ENCODE measurements at places on chromosomes 1 and 21. TPM values are rescaled to one million over a fixed set of nuclear protein-coding genes. Genes with fewer than 3 reads are reported as not detected.

GRCh38 chr1:234468580-234468979 lies 10.4 kb downstream of the TARBP1 start:
- DNase-seq: no peak

- DNase-seq: no peak
Observed at GRCh38 chr21:46411691-46412090, 47.0 kb upstream of the DIP2A start.

Gene NUP210L
- 0.11 TPM for total RNA-seq

GRCh38 chr1:155322953-155323728 lies 2.4 kb downstream of the RUSC1 start:
- peak; percentile 84 for DNase-seq

DNA sequence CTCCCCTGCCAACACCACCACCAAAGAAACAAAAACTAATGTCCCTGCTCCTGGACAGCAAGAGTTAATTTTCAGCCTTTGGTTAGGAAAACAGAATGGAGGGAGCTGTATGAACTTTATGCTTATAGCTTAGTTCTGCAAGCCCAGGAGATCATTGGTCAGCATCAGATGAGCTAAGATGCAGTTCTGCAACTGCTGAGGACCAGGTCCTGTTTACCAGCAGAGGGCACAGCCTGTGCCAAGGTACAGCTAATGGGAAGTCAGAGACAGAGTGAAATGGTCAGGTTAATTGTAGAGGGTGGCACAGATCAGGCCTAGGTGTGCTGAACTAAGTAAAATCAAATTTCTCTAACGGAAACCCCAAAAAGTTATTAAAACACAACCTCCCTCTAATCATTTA lies 161.3 kb downstream of the ROR1 start:
- DNase-seq: no peak

- no peak for DNase-seq
Observed at GRCh38 chr21:41673596-41674335, 93.1 kb downstream of the RIPK4 start.

- no peak for DNase-seq
Observed at GRCh38 chr21:44350773-44351481, 2.5 kb upstream of the TRPM2 start.

DNA sequence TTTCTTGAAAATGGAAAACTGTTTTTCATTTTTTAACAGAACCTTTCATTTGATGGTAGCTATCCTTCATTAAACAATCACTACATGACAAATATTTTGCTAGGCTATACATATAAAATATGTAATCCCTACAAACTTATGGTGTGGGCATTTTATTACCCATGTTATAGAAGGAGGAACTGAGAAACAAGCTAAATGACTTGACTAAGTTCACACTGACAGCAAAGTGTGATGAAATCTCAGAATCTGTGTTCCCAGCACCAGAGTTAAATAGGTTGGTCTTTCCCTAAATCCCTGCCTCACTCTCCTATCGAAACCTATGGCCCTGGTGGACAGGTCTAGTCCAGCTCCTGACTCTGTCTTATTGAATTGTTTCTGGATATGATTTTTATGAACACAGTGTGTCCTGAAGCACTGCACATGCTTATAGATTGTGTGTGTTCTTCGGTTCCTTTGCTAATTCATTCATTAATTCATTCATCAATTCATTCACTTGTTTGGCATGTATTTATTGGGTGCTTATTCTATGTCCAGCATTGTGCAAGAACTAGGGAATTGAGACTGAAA lies 301.0 kb downstream of the GRIK1 start:
- no peak for DNase-seq

DNA sequence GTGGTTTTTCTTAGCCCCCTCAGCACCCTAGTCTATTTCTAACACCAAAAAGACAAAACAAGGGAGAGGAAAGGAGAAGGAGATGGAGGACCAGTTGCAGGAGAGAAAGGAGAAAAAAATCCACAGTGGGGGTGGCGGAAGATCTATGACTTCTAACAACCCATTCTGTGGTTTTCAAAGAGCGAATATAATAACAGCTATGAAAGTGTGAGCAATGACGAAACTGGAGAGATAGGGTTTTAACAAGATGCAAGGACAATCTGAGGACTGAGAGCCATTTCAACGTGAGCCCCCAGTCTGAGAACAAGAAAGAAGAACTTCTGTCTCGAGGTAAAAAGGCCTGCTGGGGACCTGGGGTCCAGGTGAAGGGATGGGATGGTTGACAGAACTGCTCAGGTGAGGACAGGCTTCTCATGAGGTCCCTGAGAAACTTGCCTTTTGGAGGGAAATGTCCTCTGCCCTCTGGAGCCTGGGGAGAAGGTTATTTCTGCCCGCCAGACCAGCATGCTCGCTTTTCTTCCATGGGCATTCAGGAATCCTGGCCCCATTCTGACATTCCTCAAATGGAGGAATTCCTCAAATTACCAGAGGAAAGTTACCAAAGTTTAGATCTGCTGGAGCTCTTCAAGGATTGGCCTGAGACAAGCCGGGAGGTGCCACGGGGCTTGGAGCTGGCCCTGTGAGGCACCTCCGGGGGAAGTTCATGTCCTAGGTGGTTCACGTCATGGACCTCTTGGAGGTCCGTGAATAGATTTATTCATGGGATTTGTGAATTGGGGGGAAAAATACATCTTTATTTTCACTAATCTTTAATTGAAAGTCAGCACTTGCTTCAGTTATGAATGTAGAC lies at the start of gene CD160:
CD160 (plus strand) TSS at position 270 of the 850 bp plus-strand sequence. CDS start 8,829 bp downstream, outside the sequence.
- no peak for DNase-seq

- DNase-seq: no peak
Observed at GRCh38 chr1:248631354-248632008, 3.4 kb downstream of the OR2T11 start.

Data from naive thymus-derived CD4-positive, alpha-beta T cell (primary cell).